ENCODE measurements at places on chromosomes 7 and 10.
A peak's percentile ranks its signal among the peaks of the same experiment; 100 is the strongest.

GRCh38 chr7:150453892-150454291 lies 3.5 kb downstream of the GIMAP8 start:
- no peaks in the 10 kb centered on the region for H3K27me3 ChIP-seq
- peak overlapping the region; percentile 100 for H3K27ac ChIP-seq
- H3K36me3 ChIP-seq = peaks cover 16% of the 10 kb centered on the region
- peaks cover 42% of the 10 kb centered on the region for H3K4me1 ChIP-seq

DNA sequence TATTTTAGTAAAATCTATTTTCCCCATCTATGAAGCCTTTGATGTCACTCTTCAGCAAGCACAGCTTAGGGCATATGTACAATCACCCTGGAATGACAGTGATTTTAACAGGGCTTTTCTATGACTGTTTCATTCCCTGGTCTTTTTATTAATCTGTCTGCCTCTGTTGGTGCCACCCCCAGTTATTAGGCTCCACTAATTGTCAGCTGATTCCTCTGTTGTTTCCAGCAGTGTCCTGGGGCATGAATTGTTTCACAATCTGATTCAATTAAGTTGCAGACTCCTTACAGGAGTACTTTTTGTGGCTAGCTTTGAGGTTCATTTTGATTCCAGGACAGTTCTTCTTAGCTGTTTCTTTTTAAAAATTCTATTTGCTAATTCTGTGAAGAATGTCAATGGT lies 38.6 kb downstream of the MYO3A start:
- no peak overlapping the region for H3K4me3 ChIP-seq
- H3K27ac ChIP-seq = no peak overlapping the region
- no peak for DNase-seq
- H3K36me3 ChIP-seq = no peaks in the 10 kb centered on the region
- no peaks in the 10 kb centered on the region for H3K4me1 ChIP-seq

DNA sequence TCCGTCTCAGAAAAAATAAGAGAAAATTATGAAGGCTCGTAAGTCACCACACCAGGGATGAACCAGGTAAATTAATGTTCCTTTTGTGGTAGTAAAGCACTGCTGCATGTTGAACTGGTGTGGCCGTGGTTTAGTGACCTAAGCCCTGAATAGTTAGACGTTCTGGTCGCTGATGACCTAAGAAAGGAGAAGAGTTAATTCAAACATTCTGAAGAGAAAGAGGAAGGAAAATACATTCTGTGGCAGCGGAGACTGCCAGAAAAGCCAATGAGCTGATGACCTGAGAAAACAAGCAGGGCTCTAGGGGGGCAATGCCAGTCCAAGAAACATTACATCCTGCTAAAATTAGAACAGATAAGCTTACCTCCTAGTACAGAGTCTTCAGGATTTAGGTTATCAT lies 17.5 kb downstream of the DNAJC9 start:
- H3K36me3 ChIP-seq = peaks cover 2% of the 10 kb centered on the region
- no peak overlapping the region for H3K4me3 ChIP-seq
- H3K27me3 ChIP-seq = no peaks in the 10 kb centered on the region
- no peak for DNase-seq
- peaks cover 2% of the 10 kb centered on the region for H3K4me1 ChIP-seq

DNA sequence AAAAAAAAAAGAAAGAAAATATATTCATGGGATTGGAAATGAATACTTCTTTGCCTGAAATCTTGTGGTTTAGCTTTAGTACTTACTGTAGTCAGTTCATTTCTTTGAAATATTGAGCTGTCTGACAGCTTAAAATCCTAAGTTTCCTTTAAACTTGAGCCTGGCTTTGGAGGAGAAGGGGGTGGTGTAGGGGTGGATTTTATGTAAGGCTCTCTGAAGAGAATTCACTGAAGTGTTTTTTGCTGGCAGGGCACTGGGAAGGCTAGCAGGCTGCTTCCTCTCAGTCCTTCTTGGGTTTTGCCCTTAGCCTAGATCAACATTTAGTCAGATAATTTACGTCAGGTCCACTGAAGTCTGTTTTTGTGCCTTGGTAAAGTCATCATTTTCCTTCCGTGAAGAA lies 516.5 kb downstream of the AUTS2 start:
- no peak overlapping the region for H3K27ac ChIP-seq
- no peaks in the 10 kb centered on the region for H3K36me3 ChIP-seq
- H3K4me1 ChIP-seq = no peaks in the 10 kb centered on the region
- H3K27me3 ChIP-seq = no peaks in the 10 kb centered on the region

DNA sequence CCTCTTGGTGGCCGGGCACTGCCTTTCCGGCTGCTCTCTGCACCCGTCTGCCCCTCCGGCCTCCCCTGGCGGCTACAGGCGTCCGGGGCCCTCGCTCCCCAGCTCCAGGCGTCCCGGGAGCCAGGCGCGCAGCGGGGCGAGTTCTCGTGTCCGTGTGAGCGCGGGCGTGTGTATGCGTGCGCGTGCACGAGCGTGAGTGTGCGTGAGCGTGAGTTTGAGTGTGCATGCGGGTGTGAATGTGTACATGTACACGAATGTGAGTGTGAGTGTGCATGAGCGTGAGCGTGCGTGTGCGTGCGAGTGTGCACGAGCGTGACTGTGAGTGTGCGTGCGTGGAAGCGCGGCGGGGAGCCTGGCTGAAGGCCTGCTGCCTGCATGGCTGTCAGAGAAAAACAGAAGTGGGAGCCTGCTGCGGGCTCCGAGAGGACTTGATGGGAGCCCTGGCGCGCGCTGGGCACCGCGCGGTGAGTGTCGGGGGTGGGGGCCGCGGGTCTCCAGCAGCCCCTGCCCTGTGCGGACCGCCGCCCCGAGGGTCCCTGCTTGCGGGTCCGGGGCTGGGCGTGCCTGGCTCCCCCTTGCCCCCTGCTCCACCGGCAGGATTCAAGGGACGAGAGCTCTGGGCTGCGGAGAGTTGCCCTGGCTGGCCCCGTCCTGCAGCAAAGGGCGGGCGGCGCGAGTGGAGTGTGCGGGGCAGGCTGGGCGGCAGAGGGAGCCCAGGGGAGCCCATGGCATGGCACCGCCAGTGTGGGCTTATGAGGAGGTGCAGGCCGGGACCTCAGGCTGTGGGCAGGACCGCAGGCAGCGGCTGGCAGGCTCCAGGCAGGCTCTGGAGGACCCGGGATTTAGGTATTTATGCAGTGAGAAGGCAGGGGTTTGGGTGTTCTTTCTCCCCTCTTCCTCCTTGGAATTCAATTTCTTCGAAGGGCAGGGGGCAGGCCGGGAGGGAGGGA lies 75.8 kb upstream of the EN2 start:
- peak overlapping the region; percentile 3 for H3K4me3 ChIP-seq
- peaks cover 88% of the 10 kb centered on the region for H3K27me3 ChIP-seq
- H3K4me1 ChIP-seq = peaks cover 23% of the 10 kb centered on the region

- H3K36me3 ChIP-seq = no peaks in the 10 kb centered on the region
- no peaks in the 10 kb centered on the region for H3K27me3 ChIP-seq
Observed at GRCh38 chr7:1951159-1951536, 281.1 kb downstream of the ELFN1 start.

DNA sequence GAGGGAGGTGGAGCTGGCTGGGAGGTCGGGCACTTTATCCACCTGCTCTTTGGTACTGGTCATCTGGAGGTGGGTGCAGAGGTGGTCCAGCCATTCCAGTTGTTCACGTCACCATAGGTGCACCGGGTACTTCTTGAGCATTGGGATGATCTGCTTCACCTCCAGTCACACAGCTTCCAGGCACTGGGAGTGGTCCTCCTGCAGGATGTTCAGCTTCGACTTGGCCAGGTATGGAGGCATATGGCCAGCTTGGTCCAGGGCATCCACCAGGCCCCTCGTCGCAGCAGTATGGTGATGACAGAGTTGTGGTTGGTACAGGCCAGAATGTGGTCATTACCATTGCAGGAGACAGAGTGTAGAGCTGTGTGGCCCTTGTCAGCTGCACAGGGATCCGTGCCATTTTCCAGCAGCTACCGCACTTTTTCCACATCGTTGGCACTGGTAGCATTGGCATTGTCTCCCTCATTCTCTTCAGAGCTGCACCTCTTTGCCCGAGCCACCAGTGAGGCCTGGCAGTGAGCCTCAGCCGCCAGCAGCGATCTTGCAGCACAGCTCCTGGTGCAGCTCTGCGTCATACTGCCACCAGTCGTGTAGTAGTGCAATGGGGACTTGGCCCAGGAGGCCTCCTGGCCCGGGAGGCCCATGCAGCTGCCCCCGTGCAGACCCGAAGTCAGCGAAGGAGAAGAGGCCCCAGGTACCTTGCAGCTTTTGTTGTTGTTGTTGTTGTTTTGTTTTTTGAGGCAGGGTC lies 150.9 kb downstream of the ZNF22 start:
- no peak overlapping the region for H3K27ac ChIP-seq
- peaks cover 54% of the 10 kb centered on the region for H3K27me3 ChIP-seq
- no peak for DNase-seq
- H3K36me3 ChIP-seq = peaks cover 2% of the 10 kb centered on the region

- H3K36me3 ChIP-seq = peaks cover 2% of the 10 kb centered on the region
- no peak overlapping the region for H3K27ac ChIP-seq
- H3K4me3 ChIP-seq = no peak overlapping the region
- no peaks in the 10 kb centered on the region for H3K27me3 ChIP-seq
Observed at GRCh38 chr7:134044682-134045081, 82.5 kb upstream of the LRGUK start.

DNA sequence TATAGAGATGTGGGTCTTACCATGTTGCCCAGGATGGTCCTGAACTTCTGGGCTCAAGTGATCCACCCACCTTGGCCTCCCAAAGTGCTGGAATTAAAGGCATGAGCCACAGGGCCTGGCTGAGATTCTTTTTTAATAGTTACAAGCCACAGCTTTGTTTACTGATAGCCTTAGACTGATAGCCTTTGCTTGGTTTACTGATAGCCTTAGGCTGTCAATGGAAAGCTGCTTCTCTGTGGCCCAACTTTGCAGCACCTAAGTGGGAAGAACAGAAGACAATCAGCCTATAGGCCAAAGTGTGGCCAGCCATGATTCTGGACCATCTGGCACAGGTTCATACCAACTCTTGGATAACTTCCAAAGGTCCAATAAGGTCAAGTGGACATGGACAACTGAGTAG lies 24.1 kb upstream of the CDCA7L start:
- H3K27ac ChIP-seq = no peak overlapping the region
- peaks cover 10% of the 10 kb centered on the region for H3K27me3 ChIP-seq
- no peak overlapping the region for H3K4me3 ChIP-seq

- H3K27me3 ChIP-seq = no peaks in the 10 kb centered on the region
- DNase-seq = no peak
- H3K27ac ChIP-seq = no peak overlapping the region
- H3K4me3 ChIP-seq = no peak overlapping the region
- peaks cover 4% of the 10 kb centered on the region for H3K36me3 ChIP-seq
- H3K4me1 ChIP-seq = no peaks in the 10 kb centered on the region
Observed at GRCh38 chr10:129764011-129764900, 199.8 kb downstream of the EBF3 start.
